ENCODE measurements at places on chromosomes 7 and 10.

DNA sequence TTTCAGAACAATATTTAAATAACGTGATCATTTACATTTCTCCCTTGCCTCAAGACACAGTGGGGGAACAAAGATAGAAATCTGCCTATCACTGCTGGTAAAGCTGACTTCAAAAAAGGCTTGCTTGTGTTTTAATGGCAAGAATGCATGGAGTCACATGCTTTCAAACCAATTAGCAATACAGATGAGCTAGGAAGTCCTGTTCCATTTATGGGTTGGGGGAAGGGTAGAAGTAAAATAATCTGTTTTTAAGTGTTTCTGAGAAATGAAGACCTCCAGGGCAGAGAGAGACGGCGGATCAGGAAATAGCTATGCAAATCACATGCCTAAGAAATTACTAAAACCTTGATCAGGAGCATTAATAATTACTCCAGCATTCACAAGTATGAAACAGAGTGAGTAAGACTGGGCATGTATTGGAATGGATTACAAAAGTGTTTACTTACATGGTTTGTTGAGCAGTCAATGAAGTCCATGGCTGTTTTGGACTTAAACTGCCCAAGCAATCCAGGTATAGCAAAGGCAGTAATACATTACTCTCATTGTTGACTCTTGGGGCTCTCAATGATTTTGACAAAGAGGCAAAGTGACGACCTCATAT, 142.0 kb downstream of the ARID5B start:
- DNase-seq: no peak

- no peak for DNase-seq
Observed at GRCh38 chr7:48147078-48147591, 24.1 kb upstream of the ABCA13 start.

DNA sequence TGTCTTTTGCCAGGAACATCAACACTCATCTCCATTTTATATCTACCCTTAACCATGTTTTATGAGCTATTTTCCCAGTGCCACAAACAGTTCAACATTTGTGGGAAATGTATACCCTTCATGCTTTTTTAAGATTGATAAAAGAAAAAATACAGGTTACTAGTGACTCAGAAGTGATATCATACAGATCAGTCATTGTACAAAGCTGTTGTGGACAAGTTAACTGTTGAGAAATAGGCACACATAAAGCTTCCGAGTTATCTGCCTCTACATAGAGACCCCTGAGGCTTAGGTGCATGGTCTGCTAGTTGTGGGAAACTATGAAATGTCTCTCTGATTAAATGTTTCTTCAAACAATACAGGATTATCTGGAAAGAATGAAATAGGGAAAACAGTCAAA, 96.3 kb downstream of the LSM5 start:
- no peak for DNase-seq

GRCh38 chr10:37701781-37702493, 155.5 kb downstream of the ZNF248 start:
- no peak for DNase-seq

Data from globus pallidus (tissue), 1 donor.